Stimulated activated CD8-positive, alpha-beta memory T cell treated with anti-CD3 and anti-CD28 coated beads, Interleukin-15, amount 100 ng/mL, for 4 hours (primary cell): ENCODE measurements at places on chromosomes 7 and 10.
A peak's percentile ranks its signal among the peaks of the same experiment; 100 is the strongest.

- no peak for DNase-seq
Measured at GRCh38 chr7:142790555-142790954, 19.8 kb downstream of the PRSS2 start.

- DNase-seq, result no peak
Measured at GRCh38 chr7:78315119-78315518, 516.5 kb downstream of the PHTF2 start.

- no peak for DNase-seq
Measured at GRCh38 chr7:18520450-18521235, 25.1 kb downstream of the HDAC9 start.

GRCh38 chr7:101880282-101881054, 63.0 kb downstream of the CUX1 start:
- DNase-seq, result no peak

DNA sequence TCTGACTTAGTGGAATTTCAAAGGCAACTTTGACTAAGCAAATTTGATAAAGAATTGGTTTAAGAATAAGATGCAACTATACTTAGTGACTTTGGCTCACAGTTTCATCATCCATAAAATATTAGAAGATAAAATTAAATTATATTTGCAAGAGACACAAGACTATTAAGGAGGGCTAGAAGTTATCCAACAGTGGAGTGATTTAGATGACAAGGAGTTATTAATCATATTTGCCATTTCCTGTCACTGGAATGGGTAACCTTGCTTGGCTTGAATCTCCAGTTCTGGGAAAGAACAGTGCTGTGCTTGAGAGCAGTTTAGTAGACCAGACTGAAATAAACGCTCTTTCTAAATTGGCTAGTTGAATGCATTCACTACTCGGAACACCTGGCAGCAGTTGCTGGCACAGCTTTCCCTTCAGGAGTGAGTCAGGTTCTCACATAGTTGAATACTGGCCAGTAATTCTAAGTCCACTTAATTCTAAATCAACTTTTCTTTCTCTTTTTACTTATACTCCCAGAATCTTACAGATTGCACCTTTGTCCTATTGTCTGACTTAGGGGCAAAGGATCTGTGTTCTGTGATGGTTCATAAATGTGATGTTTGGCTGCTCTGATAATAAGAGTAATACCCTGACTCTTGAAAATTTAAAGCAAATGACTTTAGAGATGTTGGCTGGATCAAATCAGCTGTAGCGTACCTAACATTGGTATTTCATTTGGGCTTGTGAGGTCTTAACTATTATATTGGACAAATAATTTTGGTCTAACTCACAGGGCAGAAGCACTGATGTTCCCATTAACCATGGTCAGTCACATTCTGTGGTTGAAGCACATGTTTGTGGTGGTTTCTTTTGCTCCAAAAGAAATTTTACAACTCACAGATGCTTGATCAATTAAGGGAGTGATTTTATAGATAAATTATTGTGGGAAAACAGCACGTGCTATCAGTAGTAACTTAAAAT, 16.6 kb downstream of the STMP1 start:
- DNase-seq, result no peak

GRCh38 chr10:112244197-112244596, 39.0 kb upstream of the TECTB start:
- DNase-seq, result no peak

DNA sequence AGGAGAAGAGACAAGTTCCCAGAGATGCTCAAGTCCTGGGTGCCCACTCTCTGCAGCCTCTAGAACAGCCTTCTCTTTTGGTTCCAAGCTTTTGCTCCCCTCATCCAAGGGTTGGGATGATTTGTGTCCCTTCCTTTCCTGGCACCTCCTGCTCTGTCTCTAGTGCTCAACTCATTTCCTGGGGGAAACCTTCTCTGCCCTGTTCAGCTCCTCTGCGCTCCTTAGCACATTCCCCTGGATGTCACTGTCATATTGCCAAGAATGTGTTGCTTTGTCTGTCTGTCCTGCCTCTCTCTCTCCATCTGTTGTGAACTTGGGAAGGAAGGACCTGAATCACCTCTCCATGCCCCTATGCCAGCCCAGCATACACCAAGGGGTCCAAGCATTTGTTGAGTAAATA, 5.1 kb upstream of the LBX1 start:
- no peak for DNase-seq

- no peak for DNase-seq
Measured at GRCh38 chr10:114631666-114632417, 26.2 kb downstream of the ABLIM1 start.

- no peak for DNase-seq
Measured at GRCh38 chr10:132701099-132701845, 84.7 kb downstream of the NKX6-2 start.

- DNase-seq, result no peak
Measured at GRCh38 chr10:123140164-123140982, 4.6 kb downstream of the HMX3 start.

GRCh38 chr7:158821171-158822031, 7.9 kb downstream of the ESYT2 start:
- no peak for DNase-seq

- no peak for DNase-seq
Measured at GRCh38 chr7:2613098-2613930, 18.5 kb upstream of the TTYH3 start.

GRCh38 chr7:87170828-87171227, 18.6 kb downstream of the DMTF1 start:
- DNase-seq, result no peak

DNA sequence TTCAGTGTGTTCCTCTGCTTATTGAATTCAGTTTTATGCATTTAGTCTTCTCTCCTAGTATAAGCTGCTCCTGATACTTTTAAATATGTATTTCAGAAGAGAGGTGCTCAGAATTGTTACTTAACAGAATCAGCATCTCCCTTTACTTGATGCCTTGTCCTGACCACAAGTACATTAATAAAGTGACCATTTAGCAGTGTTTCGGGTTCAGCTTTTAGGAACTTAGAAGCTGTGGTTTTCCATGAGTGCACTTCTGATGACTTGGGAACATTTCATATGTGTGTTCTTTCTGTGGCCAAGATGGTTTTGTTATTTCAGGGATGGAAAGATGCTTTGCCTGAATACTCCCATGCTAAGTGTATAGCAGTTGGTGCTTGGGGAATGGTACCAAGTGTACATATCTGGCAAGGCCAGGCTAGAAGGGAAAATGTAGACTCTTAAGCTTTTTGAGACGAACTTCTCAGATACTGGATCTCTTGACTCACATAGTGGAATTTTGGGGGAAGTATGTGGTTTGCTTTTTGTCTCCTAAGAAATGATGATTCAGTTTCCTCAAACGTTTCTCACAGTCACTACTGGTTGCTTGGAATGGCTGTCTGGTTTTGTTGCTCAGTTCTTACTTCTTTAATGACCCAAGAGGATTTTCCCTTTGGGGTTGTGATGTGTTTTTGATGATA, 17.2 kb downstream of the SGPL1 start:
- no peak for DNase-seq

- no peak for DNase-seq
Measured at GRCh38 chr7:157044147-157044687, 33.8 kb upstream of the MNX1 start.

DNA sequence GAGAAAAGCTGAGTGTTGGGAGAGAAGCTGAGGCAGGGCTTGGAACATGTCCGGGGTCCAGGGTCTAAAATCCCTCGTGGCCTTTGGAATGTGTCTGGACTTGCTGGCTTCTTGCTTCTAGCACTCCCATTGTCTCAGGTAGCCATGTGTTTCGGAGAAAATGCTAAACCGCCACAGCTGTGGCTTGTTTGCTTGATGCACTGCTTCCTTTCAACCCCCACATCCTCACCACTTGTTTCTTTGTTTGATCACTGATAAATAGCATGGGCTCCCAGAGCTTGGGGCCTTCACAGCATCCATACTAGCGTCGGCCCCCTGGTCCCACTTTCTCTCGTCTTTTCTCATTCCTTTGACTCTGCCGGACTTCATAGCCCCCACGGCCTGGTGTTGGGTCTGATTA, 102.7 kb downstream of the ANKRD26 start:
- no peak for DNase-seq

- DNase-seq, result peak; percentile 24
Measured at GRCh38 chr10:132448248-132448731, 51.3 kb downstream of the PWWP2B start.

- DNase-seq, result no peak
Measured at GRCh38 chr7:98985945-98986344, 107.6 kb downstream of the TRRAP start.

DNA sequence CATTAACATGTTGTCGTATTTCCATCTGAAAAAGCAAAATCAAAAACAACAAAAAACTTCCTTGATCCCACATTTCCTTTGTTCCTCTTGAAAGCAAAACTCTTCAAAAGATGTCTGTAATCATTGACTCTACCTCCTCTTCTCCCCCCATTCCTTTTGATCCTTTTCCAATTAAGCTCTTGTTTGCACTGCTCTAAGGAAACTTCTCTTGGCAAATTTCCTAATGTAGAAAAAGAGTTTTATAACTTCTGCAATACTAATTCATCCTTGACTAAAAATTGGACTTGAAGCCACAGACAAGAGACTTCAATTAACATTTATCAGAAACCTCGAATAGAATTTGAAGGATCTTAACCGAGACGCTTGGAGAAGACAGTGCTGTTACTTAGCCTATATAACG, 317.1 kb upstream of the SEMA3C start:
- DNase-seq, result no peak

GRCh38 chr7:106788637-106789036, 76.4 kb upstream of the PIK3CG start:
- no peak for DNase-seq

GRCh38 chr7:77800158-77800557, 1.6 kb downstream of the PHTF2 start:
- DNase-seq, result no peak

GRCh38 chr7:51080216-51080615, 236.4 kb downstream of the COBL start:
- no peak for DNase-seq

- DNase-seq, result no peak
Measured at GRCh38 chr10:17019696-17020095, 109.9 kb downstream of the CUBN start.

GRCh38 chr10:3102720-3103427, 35.5 kb downstream of the PFKP start:
- no peak for DNase-seq
